ENCODE measurements at places on chromosomes 4 and X.

- no peak for DNase-seq
Observed at GRCh38 chr4:2298532-2298991, 36.7 kb upstream of the MXD4 start.

GRCh38 chr4:185011408-185011807, 6.9 kb upstream of the HELT start:
- DNase-seq: no peak

DNA sequence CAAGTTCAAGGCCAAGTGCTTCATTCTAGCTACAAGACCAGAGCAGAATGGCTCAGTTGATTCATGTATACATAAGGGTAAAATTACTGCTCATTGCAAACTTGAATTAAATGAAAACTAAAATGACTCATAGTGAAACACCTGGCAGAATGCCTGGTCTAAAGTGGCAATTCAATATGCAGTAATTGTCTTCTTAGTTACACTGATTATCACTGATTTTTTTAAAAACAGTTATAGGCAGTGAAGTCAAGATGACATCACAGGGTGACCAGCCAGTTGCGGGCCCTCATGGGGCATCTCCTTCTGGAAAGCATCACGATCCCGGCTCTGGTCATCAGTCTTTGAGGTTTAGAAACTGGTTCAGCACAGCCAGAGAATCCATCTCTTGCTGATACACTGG, 154.2 kb downstream of the RAB28 start:
- peak; percentile 54 for DNase-seq

- no peak for DNase-seq
Observed at GRCh38 chr4:175705407-175705806, 106.7 kb downstream of the GPM6A start.

GRCh38 chr4:122762520-122762919, 30.0 kb downstream of the BBS12 start:
- no peak for DNase-seq

DNA sequence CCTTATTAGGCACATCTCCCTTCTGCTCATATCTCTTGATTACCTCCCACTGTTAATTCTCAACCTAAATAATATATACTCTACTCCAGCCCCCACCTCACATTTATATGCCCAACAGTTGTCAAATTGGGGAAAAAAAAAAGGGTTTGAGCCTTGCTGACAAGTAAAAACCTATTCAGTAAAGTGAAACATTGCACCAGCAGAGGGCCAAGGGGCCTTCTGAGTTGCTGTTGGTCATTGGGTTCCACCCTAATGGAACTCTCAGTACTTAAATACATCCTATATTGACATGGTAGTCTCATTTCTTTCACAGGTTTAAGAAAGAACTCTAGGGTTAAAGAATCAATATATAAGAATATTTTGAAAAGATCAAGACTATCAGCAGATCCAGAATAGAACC, 362.2 kb downstream of the SMARCA1 start:
- no peak for DNase-seq

- no peak for DNase-seq
Observed at GRCh38 chrX:147522981-147523380, 388.7 kb upstream of the FMR1 start.

DNA sequence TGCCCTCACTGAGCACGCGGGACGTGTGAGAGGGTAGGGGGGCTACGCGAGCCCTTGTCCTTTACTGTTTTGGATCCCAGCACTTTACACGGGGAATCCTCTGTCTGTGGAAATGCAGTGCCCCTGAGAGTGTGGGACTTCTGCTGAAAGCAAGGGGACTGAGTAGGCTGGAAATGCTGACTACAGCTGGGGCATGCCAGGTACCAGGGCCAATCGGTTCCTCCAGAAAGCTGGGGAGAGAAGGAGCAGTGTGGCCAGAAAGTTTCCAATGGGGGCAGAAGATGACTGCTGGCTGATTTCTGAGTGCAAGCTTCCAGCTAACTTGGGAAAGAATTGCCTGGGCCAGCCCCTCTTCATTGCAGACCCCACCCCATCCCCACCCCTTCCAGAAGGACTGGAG, 1.5 kb downstream of the NHSL2 start:
- DNase-seq: no peak

DNA sequence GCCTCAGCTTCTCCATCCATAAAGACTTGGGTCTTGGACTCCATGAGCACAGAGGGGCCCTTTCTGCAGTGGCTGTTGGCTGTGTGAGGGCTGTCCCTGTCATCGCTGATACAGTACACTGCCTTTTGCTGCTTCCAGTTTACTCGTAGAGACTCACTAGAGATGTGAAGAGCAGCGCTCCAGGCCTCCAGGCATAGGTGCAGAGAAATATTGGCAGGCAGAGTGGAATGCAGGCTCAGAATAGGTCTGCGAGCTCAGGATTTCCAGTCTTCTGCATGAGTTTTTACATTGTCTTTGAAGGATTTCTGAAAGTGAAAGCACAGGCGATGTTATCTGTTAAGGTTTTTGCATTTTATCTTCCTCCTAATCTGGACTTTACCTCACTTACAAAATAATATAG, 97.4 kb downstream of the AASDH start:
- no peak for DNase-seq

DNA sequence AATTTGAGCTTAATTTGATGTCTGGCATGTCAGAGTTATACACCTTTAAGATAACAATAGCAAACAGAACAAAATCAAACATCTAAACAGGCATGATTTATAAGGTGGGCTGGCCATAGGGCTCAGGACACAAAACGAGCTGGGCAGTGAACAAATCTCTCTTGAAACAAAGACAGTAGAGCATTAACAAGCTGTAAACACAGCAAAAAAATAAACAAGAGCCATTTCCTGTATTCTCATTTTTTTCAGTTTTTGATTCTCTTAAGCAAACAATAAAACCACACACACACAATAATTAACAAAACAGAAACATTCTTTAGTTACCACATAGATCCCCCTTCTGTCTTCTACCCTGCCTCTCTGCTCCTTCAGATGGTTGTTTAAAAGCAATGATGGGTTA, 68.3 kb upstream of the TMEM150C start:
- no peak for DNase-seq

- DNase-seq: no peak
Observed at GRCh38 chr4:74858921-74859562, 64.7 kb upstream of the BTC start.

- DNase-seq: no peak
Observed at GRCh38 chrX:16981980-16982379, 35.5 kb downstream of the REPS2 start.

- DNase-seq: peak; percentile 49
Observed at GRCh38 chrX:14476205-14476604, 53.1 kb upstream of the GLRA2 start.

DNA sequence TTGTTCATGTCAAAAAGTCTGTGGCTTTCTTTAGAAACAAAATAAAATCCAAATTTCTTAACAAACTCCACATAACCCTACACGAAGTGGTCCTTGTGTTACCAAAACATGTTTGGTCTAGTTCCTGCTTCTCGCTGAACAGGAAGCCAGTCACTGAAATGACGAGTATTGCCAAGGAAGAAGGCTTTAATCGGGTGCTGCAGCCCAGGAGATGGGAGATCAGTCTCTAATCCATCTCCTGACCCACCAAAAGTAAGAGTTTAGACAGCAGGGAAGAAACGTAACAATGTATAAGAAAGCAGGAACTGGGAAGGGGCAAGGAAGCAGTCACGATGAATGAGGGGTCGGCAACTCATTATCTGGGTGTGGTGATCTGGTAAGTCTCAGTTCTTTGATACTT, 144.6 kb upstream of the MAP9 start:
- DNase-seq: no peak

GRCh38 chr4:2572866-2573265, 36.4 kb downstream of the FAM193A start:
- DNase-seq: no peak

DNA sequence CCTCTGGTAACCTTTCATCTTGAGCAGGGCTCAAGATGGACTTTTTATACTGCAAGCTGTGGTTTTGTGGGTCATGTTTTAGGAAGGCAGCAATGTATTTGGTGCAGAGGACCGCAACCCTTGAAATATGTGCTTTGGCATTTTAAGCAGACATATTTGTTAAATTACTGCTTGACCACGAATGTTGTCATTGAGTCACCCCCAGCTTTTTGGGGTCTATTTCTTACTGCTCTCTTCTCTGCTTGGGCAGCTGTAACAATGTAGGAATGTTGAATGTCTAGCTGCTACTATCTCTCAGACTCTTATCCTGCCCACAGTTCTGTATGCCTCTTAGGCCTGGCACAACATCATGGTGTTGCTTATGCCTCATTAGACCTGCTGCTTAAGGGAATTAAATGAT, 6.0 kb downstream of the RBPJ start:
- DNase-seq: peak; percentile 87

DNA sequence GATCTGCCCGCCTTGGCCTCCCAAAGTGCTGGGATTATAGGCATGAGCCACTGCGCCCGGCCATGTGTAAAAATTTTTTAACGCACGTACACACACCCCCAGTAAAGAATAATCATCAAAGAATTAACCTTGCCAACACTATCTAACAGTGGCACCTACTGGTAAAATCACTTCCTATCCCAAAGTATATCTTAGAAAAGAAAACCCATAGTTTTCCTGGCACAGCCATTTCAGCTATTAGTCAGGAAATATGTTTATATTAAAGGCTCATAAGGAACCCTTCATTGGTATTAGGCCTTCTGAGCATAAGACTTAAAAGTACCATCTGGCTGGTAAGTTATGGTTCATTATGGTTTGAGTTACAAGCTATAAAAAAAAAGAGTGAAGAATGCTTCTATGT, 14.1 kb downstream of the S100G start:
- DNase-seq: peak; percentile 2

DNA sequence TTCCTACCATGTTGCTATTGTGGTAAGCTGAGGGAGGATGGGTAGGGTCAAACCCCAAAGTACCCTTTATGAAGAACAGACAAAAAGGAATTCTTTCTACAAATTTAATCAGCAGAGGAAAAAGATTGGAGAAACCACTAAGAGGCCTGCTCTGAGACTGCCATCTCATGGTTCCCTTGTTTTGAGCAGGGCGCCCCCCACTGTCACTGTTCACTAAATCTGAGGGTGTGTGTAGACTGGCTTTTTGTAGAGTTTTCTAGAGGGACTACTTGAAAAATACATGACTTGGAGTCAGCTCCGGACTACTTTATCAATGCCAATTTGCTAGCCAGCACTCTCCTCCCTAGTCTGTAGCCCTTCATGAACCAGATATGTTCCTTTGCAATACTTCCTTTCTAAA, 324.8 kb downstream of the FRMPD4 start:
- no peak for DNase-seq

- no peak for DNase-seq
Observed at GRCh38 chr4:42672359-42673081, 15.6 kb upstream of the ATP8A1 start.

GRCh38 chr4:47933840-47934239, 19.5 kb upstream of the NFXL1 start:
- DNase-seq: peak; percentile 45

DNA sequence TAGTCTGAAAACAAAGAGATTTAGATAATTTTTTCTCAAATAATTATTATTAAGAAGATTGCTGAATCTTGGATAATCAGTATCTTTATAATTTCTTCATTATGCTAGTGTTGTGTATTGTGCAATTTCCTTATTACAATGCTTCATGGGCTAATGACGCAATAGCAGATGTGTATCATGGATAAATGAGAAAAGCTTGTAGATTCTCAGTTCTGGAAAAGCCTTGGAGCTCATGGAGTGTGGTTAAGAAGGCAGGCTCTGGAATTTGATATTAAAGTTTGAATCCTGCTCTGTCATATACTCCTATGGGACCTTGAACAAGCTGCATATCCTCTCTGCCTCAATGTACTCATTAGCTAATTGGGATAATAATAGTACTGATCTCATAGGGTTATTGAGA, 18.9 kb upstream of the CXCL8 start:
- peak; percentile 87 for DNase-seq

DNA sequence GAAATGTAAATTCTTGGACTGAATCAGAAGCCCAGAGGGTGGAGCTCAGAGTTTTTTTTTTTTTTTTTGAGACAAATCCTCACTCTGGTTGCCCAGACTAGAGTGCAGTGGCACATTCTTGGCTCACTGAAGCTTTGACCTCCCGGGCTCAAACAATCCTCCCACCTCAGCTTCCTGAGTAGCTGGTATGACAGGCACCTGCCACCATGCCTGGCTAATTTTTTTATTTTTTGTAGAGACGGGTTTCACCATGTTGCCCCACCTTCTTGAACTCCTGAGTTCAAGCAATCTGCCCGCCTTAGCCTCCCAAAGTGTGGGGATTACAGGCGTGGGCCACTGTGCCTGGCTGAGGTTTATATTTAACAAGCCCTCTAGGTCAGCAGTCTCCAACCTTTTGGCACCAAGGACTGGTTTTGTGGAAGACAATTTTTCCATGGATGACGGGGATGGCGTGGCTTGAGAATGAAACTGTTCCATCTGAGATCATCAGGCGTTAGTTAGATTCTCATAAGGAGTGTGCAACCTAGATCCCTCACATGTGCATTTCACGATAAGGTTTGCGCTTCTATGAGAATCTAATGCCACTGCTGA, 76.7 kb downstream of the FHIP1A start:
- DNase-seq: no peak

DNA sequence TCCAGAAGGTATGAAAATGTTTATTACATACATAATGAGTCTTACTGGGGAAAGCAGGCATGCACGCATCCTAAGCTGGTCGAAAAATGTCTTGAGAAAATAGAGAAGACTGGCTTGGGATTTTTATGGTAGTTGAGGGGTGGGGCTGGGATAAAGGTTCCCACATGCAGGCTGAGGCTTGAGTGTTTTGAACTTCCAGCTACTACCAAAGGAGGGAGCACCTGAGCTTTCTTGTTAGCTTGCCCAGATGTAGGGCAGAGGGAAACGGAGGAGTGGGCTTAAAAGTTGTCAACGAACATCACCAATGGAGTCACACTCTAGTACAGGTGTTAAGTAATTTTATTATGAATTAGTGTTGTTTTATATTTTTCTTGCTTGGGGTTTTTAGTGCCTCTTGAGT, 39.6 kb upstream of the SRPX start:
- DNase-seq: no peak

DNA sequence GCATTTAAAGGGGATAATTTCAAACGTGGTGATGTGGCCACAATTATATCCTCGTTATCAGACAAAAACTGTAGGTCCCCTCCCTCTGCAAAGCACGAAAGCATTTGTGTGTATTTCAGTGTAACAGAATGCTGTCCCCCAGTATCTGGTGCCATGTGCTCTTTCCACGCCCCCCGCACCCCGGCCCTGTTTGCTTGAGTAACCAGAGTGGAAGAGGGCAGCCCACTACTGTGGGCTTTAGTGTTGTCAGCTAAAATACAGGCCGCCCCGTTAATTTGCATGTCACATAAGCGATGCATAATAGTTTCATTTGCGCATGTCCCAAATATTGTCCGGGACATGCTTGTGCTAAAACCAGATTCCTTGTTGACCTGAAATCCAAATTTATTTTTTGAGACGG, 110.1 kb downstream of the PHKA2 start:
- DNase-seq: no peak

DNA sequence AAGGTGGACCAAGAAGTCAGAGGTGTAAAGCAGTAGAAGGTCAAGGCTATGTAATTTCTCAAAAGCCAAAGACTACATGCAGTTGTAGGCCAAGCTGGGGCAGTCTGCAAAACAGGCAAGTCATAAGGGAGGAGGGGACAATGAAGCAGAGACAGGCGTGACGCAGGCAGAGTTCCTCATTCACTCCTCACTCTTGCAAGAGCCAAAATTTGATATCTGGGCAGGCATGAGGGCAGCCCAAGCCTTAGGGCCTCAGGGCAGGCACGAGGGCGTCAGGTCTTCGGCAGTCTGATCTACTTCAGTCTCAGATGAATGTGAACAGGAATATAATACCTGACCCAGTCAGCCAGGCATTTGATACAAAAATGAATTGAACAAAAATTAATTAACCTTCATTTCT, 86.4 kb upstream of the AGA start:
- DNase-seq: no peak
